ENCODE measurements at places on chromosomes 4 and X. TPM values are rescaled to one million over a fixed set of nuclear protein-coding genes. Genes with fewer than 3 reads are reported as not detected.

The RRH gene
- 0.24 TPM for total RNA-seq

The FHIP1A gene
- 0.49 TPM for total RNA-seq

DNA sequence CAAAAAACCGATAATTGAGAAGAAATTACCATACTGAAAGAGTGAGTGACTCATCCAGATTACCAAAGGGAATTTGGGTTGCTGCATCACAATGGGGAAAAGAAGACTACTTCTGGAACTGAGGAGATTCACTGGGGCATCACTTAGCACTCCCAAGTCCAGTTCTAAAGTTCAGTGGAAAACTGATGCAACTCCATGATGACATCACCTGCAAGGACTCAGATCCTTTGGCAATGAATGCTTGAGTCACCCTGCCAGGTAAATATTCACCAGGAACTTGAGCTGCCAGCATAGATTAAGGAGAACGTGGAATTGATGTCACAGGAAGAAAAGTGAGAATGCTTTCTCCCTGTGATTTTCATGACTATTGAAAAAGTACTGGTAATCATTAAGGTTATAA, 32.0 kb upstream of the SMIM10L2A start:
- no peak for DNase-seq

- no peak for DNase-seq
These were observed 687.3 kb upstream of the ACTRT1 start for GRCh38 chrX:128739539-128739938.

DNA sequence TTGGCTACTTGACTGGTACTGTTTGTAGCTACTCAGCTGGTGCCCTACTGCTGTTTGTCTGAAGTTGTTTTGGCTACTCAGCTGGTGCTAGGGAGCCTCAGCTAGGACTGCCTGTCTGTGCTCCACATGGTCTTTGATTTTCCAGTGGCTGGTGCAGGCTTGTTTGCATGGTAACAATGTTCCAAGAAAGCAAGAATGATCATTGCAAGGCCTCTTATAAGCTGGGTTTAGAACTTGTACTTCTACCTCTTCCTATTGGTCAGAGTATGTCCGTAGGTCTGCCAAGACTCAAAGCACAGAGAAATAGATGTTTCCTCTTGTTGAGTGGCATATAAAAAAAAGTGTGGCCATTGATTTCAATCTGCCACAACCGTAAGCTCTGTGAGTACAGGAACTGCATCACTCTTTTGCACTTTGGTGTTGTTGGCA, 17.6 kb downstream of the NFKB1 start:
- DNase-seq, result no peak
